ENCODE measurements at places on chromosomes 7 and 10.

DNA sequence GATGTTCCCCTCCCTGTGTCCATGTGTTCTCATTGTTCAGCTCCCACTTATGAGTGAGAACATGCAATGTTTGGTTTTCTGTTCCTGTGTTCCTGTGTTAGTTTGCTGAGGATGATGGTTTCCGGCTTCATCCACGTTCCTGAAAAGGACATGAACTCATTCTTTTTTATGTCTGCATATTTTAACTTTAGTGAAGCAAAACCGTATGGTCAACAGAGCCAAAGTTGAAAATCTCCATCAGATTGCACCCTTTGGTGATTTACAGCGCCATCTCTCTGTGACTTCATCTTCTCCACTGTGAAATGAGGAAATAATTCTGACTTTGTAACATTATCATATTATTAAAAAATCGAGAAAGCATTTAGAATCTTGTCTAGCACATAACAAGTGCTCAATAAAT is 132.3 kb upstream of the PLXDC2 start:
- DNase-seq = no peak

DNA sequence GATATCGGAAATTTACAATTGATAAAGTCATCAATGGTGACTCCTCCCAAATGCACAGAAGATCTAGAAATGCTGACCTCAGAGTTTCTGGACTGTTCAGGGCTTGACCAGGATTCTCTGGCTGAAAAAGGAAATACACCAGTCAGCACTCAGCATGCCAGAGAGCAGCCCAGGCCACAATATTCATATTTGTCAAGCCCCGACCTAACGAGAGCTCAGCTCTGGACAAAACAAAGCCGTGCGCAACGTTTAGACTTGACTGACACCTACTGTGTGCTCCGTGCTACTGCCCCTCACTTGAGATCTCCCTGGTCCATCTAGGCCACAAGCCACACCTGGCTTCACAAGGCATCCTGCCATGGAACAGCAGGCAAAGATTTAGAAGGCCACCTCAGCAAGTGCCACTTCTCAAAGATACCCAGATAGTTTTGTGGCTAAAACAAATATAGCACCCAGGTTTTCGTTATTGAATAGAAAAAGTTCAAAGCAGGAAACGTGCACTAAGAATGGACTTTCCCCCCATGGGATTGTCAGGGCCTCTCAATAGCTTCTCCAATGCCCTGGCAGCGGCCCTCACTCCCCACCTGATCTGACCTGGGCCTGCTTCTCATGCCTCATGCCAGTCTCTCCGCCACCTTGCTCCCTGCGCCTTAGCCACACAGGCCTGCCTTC is 218.3 kb downstream of the FAM107B start:
- no peak for DNase-seq

DNA sequence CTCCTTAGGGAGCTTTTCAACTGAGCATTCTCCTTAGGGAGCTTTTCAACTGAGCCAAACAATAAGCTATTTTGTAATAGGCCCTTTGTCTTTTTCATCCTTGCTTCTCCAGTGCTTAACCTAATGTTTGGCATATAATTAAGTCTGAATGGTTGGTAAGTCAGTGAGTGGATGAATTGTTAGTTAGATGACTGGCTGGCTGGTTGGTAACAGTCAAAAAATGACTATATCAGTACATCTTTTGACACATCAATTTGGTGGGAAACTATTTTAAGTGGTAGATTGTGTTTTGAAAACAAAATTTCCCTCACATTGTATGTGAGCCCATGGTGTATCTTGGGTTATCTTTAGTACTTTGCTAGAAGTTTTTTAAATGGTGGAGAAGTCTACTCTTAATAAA is 16.4 kb downstream of the ING3 start:
- DNase-seq = no peak

GRCh38 chr10:112913255-112913654 is 36.8 kb upstream of the TCF7L2 start:
- DNase-seq = no peak

DNA sequence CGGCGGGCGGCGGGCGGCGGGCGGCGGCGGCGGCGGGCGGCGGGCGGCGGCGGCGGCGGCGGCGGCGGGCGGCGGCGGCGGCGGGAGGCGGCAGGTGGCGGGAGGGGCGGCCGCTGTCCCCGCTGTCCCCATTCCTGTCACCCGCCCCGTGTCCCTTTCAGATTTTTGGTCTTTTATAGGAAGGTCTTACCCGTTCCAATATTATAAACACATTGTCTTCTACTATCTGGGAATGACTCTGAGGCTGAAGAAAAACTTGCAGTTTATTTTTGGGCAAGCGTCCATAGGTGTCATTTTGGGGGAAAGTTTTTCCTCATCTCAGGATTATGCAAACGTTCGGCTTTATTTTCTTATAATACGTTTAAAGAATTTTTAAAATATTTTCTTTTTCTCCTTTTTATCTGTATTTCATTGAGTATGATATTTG is 578 bp downstream of the ZNF713 start:
- no peak for DNase-seq

DNA sequence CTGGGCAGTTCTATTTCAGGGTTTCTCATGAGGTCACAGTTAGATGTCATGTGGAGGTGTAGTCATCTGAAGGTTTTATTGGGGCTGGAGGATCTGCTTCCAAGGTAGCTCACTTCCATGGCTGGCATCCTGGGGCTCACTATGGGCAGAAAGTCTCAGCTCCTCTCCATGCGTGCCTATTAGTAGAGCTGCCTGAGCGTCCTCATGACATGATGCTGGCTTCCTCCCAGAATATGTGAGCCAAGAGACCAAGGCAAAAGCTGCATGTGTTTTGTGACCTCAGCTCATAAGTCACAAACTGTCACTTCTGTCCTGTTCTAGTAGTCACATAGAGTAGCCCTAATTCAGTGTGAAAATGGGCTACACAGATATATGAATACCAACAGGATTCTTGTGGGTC is 524.4 kb downstream of the SUGCT start:
- DNase-seq = no peak

- DNase-seq = peak; percentile 56
Observed at GRCh38 chr10:34075254-34075926, 739.7 kb downstream of the PARD3 start.

- no peak for DNase-seq
Observed at GRCh38 chr10:2117641-2118040, 380.3 kb upstream of the ADARB2 start.

DNA sequence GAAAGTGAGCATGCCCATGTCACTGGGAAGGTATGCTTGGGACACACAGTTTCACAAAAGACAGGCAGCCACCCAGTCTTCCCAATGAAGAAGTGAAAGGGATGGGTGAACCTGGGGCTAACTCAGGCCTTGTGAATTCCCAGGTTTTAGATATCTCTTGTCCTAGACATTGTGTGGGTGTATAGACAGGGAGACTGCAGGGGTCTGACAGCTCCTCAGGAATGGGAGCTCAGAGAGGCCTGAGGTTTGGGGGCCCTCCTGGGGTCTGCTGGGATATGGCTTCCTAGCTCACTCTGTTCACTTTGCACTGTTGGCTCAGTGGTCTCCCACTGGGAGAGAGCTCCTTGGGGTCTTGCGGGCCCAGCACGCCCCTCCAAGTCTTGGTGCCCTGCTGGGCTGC is 47.0 kb downstream of the WDFY4 start:
- DNase-seq = no peak

- no peak for DNase-seq
Observed at GRCh38 chr10:94115725-94116124, 122.0 kb downstream of the PLCE1 start.

DNA sequence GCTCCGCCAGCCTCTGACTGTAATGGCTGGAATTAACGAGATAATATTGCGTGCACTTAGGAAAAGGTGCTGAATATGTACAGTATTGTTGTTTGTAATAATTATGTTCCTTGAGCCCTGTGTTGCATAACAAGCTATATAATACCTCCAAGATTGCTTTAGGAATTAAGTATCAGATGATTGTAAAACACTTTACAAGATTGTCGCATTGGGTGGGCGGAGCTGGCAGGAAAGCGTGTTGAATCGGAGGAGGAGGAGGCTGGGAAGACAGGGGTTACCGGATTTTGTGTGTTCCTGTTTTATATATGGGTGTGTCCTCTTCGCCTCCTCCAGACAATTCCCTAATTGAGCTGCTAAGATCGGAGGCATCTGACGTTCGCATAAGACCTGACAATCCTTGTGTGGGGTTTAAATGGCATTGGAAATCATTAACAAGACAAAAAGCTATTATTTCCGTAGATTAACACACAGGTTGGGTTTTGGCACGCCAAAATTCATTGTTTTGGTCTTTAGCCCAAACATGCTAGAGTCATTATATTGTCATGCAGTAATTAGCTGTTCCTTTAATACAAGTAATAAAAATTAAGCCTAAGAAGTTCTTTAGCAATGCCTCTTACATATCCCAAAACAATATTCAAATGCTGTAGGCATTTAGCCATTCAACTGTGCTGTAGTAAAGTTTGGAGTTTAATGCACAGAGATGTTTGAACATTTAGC is 192.9 kb upstream of the SH2B2 start:
- DNase-seq = no peak

DNA sequence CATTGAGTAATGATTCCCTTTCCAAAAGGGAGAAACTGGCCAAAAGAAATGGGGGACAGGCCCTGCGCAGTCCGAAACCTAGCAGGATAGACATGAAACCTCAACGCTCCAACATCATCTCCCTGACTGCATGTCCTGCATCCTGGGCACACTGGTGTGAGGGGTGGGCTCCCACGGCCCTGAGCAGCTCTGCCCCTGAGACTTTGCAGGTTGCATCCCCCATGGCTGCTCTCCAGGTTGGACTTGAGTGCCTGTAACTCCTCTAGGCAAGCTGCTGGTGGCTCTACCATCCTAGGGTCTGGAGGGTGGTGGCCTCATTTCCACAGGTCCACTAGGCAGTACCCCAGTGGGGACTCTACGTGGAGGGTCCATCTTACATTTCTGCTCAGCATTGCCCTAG is 16.3 kb upstream of the CRYGN start:
- no peak for DNase-seq

GRCh38 chr10:30417301-30417700 is 16.7 kb upstream of the MAP3K8 start:
- no peak for DNase-seq

- DNase-seq = no peak
Observed at GRCh38 chr7:150317748-150318444, 5.3 kb upstream of the LRRC61 start.

DNA sequence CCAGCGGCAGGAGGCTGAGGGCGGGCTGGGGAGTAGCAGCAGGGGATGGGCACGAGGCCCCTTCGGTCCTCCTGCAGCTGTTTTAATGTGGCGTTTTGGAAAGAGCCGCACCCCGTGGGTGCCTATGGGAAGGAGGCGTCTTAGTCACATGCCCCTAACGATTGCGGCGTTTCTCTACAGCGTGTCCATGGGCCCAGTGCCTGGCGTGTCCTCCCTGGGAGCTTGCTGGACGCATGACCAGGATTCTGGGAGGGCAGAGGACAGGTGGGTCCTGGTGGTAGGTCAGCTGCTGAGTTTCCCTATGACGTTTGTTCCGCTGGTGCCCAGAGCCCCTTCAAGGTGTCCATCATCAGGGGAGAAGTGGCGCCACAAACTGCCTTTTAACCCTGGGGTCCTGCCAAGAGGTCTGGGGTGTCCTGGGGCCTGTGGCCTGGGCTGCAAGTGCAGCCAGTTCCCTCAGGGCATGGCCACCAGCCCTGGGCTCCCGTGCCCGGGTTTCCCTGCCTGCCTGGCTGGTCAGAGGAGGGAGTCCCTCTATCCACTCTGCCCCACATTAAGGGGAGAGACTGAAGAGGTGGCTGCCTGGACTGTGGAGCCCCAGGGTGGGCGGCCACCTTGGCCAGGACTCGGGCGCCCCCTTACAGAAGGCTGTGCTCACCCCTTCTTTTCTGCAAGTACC is 48.7 kb downstream of the PWWP2B start:
- no peak for DNase-seq
